CD4-positive, alpha-beta T cell treated with Interleukin-15 for 4 hours (primary cell): ENCODE measurements at places on chromosomes 12 and 14.

- no peak for DNase-seq
Observed at GRCh38 chr12:82963956-82964355, 277.2 kb downstream of the TMTC2 start.

- DNase-seq, result no peak
Observed at GRCh38 chr12:59977779-59978178, 381.9 kb downstream of the SLC16A7 start.

DNA sequence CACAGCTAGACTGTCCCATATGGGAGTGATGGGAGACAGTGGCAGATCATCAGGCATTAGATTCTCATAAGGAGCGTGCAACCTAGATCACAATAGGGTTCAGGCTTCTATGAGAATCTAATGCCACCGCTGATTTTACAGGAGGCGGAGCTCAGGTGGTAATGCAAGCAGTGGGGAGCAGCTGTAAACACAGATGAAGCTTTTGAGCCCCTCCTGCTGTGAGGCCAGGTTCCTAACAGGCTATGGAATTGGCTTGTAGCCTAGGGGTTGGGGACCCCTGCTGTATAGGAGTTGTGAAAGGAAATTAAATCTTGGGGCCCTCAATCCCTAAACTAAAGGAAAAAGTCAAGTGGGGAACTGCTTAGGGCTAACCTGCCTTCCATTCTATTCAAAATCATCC is 29.6 kb downstream of the ADIPOR2 start:
- no peak for DNase-seq

- no peak for DNase-seq
Observed at GRCh38 chr12:47509398-47509851, 196.4 kb downstream of the RPAP3 start.

GRCh38 chr12:124921200-124922031 is 7.0 kb upstream of the UBC start:
- DNase-seq, result peak; percentile 70

DNA sequence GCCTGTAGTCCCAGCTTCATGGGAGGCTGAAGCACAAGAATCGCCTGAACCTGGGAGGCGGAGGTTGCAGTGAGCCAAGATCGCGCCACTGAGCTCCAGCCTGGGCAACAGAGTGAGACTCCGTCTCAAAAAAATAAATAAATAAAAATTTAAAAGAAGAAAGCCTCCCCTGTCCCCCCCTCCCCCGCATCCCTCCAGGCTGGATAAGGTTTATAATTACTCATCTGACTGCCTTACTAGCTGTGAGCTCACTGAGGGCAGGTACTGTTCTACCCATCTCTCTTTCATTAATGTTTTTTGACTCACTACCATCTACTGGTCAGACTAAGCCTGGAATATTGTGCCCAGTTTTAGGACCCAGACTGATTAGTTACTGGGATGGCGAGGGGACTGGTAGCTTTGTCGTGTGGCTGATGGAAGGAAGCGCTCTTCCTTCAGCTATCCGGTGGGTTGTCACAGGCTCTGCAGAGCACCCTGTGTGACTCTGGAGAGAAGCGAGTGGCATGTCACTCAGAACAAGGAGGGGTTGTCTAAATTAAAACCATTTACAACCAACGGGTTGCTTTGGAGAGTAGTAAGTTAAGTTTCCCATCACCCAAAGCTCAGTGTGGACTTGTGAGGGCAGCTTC is 16.9 kb downstream of the EVL start:
- no peak for DNase-seq

GRCh38 chr12:19273482-19274330 is 144.2 kb downstream of the PLEKHA5 start:
- DNase-seq, result peak; percentile 74

- no peak for DNase-seq
Observed at GRCh38 chr12:2044165-2044564, 8.6 kb upstream of the CACNA1C start.

GRCh38 chr12:30599608-30600007 is 96.1 kb downstream of the IPO8 start:
- no peak for DNase-seq

- no peak for DNase-seq
Observed at GRCh38 chr12:11158885-11159444, 12.0 kb upstream of the SMIM10L1 start.

DNA sequence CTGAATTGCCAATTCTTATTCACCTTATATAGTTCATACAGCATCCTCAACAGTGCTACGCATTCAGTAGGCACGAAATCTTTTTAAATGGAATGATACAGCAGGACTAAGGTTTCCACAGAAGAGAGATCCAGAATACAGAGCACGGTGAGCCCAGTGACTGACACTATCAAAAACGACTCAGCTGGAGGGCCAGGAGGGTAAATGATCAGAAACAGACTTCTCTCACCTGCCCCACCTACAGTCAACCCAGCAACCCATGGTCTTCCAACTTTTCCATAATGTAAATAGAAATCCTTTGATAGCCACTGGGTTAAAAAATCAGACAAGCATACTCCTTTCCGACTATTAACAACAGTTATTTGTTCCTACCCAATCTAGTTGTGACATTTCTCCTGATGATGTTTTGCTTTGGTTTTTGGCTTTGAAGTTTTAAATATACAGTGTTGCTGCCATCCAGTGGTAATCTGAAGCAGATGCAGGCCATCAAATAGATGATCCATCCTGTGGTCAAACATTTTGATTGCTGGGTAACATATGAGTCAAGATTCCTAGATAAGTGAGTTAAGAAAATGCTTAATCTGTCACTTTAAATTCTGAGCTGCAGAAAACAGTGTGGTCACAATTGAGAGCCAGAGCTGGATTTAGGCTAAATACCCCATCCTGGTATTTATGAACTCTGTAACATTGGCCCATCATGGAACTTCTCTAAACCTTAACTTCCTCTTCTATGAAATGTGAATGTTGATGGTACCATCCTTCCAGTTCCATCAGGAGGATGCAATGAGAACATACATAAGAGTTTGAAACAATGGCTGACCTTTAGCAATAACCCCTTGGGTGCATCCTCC is 42.0 kb downstream of the GPHB5 start:
- peak; percentile 12 for DNase-seq

- DNase-seq, result no peak
Observed at GRCh38 chr12:109386059-109386433, 38.3 kb downstream of the MYO1H start.

DNA sequence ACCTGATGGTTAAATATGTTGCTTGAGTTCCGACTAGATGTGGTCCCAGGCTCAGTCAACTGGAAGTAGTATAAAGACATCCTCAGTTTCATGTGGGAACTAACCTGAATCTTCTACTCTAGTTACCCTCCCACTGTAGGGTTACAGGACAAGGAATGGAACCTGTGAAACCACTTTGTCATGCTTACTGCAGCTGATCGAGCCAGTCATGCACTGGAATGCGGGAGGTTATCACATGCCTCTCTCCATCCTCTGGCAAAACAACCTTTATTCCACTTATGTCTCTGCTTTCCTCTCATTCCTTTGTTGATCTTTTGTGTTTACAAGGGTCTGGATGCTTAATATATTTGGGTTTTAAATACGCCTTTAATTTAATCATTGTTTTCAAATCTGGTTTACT is 111.9 kb upstream of the DDHD1 start:
- DNase-seq, result no peak

DNA sequence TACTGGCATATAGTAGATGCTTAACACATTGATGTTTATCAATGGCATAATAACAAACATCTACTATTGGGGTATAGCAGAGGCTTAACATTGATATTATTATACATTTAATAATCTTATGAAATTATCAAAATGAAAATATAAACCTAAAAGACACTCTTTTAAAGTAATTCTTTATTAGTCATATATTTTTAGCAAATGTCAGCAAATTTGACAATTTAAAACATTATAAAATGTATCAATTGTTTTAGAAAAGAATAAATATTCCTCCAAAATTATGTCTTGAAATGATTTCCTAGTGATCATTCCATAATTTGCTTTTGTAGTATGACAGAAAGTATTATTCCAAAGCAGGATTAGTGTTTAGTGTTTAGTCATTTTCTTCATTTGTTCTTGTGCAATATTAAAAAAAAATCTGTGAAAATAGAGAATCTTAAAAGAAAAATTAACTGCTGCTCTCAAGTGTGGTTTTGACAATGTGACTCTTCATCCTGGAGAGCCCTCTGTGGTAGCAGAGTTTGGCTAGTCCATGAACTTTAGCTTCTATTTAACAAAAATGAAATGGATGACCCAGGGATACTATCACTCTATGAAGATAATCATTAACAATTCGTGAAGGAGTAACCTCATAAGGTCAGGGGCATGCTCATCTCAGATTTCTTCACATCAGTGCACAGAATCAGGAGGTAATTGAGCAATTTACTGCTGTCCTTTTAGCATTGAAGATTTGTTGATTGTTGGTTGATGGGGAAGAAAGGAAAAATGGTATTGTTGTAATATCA is 1018.5 kb downstream of the LRFN5 start:
- DNase-seq, result no peak

- DNase-seq, result no peak
Observed at GRCh38 chr12:3446235-3446634, 44.8 kb upstream of the PRMT8 start.
